ENCODE measurements at places on chromosomes 11 and 22.

GRCh38 chr11:23164022-23164421 lies 303.7 kb upstream of the CCDC179 start:
- DNase-seq, result no peak

DNA sequence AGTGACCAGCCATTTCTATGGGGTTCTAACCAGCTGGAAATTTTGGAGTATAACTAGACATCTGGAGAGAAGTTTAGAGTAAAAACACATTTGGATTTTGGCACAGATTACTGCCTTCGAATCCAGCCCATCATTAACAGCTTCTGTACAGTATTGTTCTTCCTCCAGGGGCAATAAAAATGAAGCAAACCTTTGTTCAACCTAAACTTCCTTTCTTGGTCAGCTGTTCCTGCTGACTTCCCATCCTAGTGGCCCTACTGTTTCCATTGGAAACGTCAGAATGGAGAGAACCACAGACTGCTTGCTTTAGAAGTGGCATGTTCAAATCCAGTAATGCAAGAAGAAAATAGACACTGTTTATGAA lies 203.7 kb upstream of the MTMR2 start:
- no peak for DNase-seq

DNA sequence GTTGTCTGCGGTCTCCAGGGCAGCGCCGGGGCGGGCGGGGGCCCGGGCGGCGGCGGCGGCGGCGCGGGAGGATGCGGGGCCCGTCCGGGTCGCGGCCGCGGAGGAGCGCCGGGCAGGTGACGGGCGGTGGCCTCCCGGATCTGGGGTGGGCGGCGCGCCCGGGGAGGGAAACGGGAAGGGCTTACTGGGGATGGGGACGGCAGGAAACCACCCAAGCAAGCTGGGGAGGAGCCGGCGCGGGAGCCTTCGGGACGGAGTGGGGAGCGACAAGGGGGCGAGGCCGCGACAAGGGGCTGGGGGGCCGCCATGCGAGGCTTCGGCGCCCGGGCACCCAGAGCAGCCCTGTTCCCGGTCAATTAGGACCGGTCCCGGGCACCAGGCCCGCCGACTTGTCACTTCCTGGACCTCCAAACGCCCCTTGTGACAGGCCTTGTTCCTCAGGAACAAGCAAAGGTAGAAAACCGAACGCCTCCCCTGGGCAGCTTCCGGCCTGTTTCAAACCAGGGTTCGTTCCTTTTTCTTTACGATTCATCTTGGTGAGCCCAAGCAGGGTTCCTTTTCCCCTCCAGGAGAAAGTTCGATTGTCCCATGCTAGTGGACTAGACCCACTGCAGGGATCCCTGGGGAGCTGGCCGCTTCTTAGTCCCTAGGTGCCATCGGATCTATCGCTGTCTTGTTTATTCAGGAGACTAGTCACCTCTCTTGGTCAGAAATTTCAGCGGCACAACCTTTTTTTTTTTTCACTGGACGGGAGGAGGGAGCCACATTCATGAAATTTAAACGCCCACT lies 492 bp downstream of the JHY start:
- DNase-seq, result no peak

GRCh38 chr11:64063777-64064176 lies 28.0 kb downstream of the FLRT1 start:
- DNase-seq, result no peak

GRCh38 chr22:43501878-43502277 lies 90.1 kb downstream of the MPPED1 start:
- DNase-seq, result no peak

- no peak for DNase-seq
Measured at GRCh38 chr22:42307806-42308563, 37.5 kb upstream of the TCF20 start.
